ENCODE measurements at places on chromosomes 4 and X.

- no peak for DNase-seq
These were observed 459.6 kb downstream of the AFF2 start for GRCh38 chrX:148960060-148960459.

DNA sequence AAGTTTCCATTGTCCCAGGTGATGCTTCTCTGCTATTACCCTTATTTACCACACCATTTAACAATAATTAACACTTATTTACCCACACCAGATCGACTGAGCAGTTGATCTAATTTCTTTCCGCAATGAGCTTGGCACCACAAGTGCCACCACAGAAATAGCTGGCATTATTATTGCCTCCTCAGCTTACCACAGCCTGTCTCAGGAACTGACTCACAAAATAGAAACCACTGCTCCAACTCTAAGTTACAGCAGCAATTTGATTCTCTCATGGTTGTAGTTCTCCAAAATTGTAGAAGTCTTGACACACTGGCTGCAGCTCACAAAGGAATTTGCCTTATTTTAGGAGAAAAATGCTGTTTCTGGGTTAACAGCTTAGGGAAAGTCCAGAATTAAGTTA, 22.5 kb downstream of the ZNF721 start:
- DNase-seq: no peak

GRCh38 chrX:123968383-123969050, 7.0 kb downstream of the STAG2 start:
- no peak for DNase-seq

- no peak for DNase-seq
These were observed 14.3 kb upstream of the CORIN start for GRCh38 chr4:47852136-47852535.
